Posterior vena cava (tissue), 2 donors: ENCODE measurements at places on chromosomes 4 and X.

DNA sequence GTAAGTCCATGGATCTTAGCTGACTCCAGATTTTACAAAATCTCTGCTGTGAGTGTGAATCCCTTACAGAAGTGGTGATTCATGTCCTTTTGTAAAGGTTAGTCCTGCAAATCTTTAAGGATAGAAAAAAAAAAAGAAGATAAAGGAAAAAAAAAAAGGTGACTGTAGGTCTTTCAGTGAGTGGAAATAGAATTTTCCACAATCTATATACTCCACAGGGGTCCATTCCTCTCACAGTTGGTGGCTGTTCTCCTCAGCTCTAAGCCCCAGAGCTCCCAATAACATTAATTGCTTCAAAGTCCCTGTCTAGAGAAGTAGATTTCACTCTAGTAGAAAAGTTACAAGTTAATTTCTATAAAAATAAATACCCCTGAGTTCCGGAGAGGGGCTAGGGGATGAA, 189.1 kb downstream of the NDST4 start:
- no peak for DNase-seq

- DNase-seq = no peak
Measured at GRCh38 chr4:102637391-102637790, 123.4 kb downstream of the MANBA start.

DNA sequence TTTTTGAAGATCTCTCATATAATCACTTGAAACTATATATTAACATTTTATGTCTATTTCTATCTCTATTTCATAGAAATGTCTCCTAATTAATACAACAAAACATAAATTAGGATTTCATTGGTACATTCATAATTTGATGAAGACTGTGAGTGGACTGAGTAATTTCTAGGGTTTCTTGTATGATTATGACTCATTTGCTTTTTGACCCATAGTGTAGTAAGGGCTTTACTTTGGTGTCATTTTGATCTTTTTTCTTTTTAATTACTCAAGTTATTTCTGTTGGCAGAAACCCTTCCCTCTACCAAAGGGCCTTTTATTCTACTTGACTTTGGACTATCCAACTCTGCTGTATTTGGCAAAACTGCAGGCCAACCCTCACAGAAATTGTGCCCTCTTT, 207.9 kb upstream of the MAGEB16 start:
- no peak for DNase-seq

DNA sequence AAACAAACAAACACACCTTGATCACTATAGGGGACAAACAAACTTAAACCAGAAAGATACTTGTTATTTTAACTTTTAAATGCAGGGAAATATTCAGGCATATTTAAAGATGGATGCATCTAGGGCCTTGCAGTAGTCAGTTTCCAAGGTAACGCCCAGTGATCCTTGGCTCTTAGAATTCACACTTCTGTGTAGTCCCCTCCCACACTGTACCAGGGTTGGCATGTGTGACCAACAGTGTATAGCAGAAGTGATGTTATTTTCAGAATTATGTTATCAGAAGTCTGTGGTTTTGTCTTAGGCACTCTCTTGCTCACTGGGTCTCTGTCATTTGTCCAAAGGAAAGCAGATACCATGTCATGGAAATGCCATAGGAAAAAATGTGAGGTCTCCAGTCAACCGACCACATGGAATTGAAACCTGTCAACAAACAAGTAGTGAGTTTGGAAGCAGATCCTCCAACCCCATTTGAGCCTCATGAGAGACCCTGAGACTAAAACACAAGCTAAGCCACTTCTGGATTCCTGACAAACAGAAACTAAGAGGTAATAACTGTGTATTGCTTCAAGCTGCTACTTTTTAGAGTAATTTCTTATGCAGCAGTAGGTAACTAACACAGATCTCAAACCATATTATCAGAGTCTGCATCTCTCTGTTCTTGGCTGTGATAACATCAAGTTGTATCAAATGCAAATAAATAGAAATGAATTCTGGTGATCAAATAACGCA, 670.3 kb downstream of the KCTD8 start:
- no peak for DNase-seq

DNA sequence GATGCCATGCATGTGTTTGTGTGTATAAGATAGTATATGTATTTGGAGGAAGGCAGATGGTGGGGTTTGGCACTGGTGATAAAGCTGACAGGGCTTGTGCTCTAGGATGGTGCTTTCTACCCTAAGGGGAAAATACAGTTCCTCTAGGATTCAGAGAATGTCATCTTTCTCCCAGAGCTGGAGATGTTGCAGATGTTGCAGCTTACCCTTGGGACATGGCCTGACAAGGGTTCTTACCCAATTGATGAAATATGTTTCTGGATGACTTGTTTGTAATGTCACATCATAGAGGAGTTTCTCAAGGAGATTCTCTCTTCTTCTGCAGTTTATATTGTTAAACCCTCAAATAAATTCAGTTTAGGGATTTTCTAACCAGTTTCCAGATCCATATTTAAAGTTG, 52.5 kb upstream of the PITX2 start:
- no peak for DNase-seq

DNA sequence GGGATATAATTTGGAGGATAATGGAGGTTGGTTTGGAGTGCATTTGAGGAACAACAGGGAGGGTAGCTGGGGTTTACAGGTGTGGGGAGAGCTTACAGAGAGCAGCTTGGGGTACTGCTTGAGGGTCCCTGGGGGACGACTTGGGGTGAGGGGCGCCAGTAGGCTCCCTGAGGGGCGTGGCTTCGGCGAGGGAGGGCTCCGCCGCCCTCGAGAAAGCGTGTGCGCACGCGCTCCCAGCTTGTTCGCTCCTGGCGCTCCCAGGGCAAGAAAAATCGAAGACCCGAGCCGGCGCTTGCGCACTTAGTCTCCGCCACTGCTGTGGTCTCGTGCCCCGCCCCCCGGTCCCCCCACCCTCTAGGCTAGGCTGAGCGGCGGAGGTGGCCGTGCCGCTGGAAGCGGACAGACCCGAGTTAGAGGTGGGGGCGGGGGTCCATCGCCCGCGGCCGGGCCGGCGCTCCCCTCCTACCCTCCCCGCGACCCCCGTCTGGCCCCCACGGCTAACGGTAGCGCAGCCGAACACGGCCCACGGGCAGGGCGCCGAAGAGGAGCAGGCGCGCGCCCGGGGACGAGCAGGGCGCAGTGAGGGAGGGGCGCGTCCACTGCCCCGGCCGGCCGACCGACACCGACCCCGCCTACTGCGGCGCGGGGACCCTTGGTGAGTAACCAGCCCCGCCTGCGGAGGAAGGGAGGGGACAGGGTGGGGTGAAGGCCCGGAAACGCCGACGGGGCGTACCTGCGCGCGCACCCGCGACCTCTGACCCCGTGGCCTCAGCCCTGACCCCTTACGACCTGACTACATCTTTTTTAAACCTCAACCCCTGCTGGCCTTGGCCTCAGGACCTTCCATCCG, 5.4 kb upstream of the CCDC120 start:
- peak; percentile 90 for DNase-seq

DNA sequence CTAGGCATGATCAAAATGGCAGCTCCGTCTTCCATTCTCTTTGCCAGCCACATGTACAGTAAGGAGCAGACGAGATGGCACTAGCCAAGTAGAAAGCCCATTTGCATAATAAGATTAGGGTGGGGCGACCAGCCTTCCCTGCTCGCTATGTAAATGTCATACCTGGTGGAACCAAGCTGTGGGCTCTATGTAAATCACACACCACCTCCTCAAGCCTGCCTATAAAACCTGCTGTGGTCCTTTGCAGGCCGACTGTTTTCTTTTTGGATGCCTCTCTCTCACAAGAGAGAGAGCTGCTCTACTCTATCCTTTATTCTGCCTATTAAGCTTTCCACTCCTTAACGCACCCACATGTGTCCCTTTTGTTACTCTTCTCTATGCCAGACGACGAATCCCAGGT, 1472.7 kb downstream of the ARAP2 start:
- no peak for DNase-seq

GRCh38 chr4:68985442-68985841, 33.8 kb upstream of the UGT2A3 start:
- no peak for DNase-seq

GRCh38 chrX:2928191-2928582, 952 bp downstream of the ARSD start:
- peak; percentile 91 for DNase-seq

DNA sequence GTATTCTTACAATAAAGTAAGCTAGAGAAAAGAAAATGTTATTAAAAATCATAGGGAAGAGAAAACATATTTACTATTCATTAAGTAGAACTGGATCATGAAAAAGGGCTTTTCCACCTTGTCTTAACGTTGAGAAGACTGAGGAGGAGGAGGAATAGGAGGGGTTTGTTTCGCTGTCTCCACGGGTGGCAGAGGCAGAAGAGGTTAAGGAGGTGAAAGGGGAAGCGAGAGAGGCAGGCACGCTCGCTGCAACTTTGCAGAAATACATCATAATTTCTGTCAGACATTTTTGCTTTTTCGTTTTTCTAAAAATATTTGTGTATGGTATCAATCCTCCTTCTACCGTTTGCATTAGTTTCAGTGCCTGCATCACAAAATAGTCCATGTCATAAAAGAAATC, 2375.1 kb upstream of the AGA start:
- no peak for DNase-seq

GRCh38 chrX:10033375-10034007, 66.3 kb downstream of the CLDN34 start:
- no peak for DNase-seq

DNA sequence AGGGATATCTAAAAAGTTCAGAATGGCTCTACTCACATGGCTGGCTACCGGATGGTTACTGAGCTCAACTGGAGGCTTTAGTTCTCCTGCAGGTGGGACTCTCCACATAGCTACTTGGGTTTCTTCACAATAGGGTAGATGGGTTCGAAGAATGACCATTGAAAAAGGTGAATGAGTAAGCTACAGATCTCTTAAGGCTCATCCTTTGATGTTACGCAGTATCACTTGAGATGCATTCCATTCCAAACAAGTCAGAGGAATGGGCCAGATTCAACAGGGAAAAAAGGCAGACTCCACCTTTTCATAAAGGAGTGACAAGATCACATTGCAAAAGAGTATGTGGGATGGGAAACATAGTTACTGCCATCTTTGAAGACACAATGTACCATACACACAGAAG, 52.6 kb downstream of the DDX53 start:
- DNase-seq = no peak

DNA sequence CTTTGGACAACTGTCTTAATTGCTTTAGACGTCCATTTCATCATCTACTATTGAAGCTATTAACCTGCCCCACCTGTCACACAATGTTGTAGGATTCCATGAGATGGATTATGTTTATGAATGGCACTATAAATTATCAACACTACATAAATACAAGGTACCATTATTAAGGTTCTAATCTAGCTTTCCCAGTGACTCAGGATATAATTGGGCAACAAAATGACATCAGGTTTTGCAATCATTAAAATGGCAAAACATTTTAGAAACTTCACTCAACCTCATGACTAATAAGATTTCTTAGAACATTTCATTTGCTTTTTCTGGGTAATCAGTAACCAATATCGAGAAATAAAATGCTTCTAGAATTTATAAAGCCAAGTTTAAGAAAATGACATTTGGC, 9.2 kb downstream of the HOPX start:
- no peak for DNase-seq

DNA sequence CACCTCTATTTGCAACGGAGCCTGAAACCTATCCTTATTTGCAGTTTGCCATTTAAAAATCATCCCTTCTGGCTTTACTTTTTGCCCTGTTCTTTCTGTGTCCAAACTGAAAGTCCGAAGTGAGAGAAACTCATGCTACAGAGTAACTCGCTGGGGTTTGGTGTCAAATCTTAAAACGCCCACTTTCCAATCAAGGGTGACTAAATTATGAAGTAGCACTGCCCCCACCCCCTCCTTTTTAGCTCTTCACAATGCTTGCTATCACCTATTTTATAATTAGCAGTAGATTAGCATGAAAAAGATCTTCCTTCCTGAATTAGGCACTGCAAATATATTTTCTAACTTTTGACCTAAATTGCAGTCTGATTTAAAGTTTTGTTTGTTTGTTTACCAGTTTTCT, 52.5 kb downstream of the VGLL1 start:
- DNase-seq = no peak

- no peak for DNase-seq
Measured at GRCh38 chrX:36787752-36788151, 220.4 kb upstream of the FAM47C start.

DNA sequence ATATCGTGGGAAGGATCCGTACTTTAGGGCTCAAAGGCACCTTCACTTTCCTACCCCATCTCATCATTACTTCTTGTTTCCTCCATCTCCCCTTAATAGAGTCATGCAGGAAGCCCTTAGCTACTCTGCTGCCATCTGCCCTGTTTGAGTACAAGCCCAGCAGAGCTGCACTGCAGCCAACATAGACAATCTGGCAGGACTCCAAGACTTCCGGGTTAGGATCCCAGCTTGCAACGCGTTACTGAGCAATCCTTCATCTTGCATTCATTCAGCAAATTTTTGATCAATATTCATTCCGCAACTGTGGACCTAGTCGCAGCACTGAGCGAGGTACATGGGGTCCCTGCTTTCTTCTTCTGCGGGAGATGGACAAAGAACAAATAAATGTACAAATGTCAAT, 344.9 kb downstream of the BCOR start:
- DNase-seq = no peak

DNA sequence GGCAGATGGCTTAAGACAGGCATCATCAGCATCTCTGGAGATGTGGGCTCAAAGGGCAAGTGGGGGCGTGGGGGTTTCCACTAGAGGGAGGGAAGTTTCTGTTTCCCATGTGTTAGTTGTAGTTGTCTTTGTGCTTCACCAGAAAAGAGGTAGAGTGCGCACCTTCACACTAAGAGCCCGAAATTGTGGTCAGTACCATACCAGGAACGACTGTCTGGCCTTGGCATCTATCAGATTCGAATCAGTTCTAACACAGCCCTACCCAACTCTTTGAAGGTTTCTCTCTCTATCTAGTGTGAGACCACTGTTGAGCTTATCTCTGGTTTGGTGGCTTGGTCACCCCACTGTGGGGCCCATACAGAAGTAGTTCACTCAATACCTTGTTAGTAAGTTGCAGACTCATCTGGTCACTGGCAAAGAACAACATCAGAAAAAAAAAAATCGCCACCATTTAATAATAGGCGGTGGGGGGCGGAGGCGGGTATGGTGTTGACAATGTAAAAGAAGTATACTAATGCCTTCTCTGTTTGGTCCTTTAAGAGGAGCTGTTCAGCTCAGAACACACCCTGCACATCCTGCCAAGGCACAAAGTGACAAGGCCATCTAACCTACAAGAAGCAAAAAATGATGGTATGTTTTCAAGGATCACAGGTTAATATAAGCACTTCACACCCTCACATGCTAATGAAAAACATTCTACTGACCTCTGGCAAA, 71.1 kb downstream of the NYX start:
- no peak for DNase-seq

GRCh38 chrX:132461886-132462285, 27.0 kb downstream of the MBNL3 start:
- no peak for DNase-seq

DNA sequence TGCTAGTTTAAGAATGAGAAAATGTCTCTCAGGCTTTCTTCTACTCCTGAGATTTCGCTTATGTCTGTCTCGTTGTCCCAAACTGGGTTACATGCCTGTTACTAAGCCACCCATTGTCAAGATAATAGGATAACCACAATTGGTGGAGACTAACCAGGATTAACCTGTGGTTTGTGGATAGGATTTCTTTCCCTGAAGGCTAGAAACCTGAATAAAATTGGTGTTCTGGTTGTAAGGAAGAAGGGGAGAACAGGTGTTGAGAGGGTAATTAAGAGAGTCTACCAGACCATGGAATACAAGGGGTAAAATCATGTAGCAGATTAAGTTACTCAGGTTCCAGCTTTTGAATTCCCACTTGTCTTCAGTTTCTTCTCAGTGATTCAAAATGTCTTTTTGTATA, 225.4 kb downstream of the CPE start:
- no peak for DNase-seq
